ENCODE measurements at places on chromosomes 3 and 15.
A peak's percentile ranks its signal among the peaks of the same experiment; 100 is the strongest.

DNA sequence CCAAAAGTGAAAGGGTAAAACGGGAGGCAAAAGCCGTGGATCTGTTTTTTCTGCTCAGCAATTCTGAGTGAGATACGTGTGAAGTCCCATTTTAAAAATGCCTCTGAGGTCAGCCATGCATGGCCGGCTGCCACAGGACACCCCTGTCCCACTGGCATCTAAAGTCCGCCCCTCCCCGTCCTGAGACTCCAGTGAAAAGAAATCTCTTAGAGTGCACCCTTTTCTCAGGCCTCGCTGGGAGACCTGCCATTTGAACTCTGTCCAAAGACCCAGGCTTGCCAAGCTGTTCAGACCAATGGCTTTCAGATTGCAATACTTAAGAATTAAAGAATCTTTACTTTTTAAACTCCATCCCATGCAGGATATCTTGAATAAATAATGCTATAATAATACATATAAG, 61.0 kb upstream of the SLC24A5 start:
- peak; percentile 26 for DNase-seq

DNA sequence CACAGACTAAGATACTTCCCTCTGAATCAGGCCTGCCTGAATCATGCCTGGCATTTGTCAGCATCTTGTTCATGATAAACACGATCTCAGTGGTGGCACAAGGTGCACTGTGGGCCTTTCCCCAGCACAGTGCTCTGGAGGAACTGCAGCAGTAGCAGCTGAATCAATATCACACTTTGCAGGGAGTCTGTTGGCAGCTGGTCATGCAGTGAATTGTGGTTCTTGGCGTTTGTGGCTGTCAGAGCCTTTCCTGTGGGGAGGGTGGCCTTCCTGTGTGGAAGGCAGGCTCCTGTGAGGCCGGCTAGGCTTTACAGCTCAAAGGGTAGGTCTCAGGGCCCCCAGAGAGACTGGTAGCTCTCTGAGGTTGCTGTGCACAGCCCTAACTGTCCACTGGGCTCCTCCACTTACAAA, 54.4 kb upstream of the TLE3 start:
- DNase-seq = no peak

DNA sequence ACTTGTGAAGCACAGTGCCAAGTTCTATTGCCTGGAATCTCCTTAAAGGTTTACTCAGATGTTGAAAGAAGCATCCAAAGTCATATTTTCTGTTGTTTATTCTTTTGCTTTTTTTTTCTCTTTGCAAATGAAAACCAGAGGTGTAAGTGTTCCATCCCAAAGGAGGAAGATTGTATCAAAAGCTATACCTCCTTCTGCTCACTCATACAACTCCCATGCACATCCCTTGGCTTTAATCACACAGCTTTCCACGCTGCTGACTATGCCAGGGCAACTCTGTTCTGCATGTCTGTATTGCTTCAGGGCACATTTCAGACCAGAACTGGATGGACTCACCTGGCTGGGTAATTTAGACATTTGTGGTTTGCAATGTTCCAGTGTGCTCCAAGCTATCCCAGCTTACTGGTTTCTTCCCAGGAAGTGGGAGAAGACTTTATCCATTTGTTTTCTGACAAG, 399.6 kb upstream of the TBL1XR1 start:
- DNase-seq = peak; percentile 80

GRCh38 chr15:80560601-80561400, 134.3 kb upstream of the ABHD17C start:
- DNase-seq = no peak

- DNase-seq = no peak
These were observed 936.1 kb upstream of the NR2F2 start for GRCh38 chr15:95394186-95395067.

- DNase-seq = no peak
These were observed 124.5 kb downstream of the SUCLG2 start for GRCh38 chr3:67529915-67530314.

DNA sequence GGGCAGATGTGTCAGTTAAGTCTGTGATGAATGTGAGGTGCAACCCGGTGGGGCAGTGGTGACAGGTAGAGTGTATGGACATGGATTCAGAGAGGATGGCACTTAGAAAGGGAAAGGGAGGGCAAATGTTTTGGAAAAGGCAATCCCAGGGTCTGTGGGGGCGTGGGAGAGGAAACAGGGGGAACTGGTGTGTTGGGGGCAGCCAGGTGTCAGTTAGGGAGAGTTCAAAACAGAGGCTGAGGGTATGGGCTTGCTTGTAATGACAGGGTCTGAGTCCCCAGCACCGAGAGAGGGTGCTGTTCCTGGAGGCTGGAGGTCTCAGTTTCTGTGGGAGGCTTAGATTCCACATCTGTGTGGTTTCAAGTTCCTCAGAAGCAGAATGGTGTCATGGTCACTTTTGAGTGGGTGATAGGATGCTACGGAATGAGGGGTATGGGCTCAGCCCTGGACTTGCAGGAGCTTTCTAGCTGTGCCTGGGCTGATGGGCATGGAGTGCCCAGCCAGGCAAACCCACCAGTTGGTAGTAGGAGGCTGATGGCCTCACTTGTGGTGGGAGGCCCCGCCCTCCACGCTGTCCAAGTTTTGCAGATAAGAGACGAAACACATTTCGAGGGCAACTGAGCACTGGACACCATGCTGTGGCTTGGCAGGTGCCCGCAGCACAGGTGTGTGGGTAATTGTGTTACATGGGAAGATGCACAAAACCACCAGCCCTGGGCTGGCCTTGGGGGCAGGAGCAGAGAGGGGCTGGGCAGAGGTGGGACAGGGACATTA, 209.4 kb downstream of the RPLP1 start:
- DNase-seq = no peak

- DNase-seq = no peak
These were observed 67.1 kb upstream of the CHD2 start for GRCh38 chr15:92833106-92833433.

GRCh38 chr3:119380697-119381096, 82.7 kb downstream of the TMEM39A start:
- no peak for DNase-seq

GRCh38 chr3:47394140-47394870, 13.5 kb downstream of the PTPN23 start:
- DNase-seq = no peak

GRCh38 chr3:113285741-113286140, 74.4 kb downstream of the BOC start:
- DNase-seq = peak; percentile 48

DNA sequence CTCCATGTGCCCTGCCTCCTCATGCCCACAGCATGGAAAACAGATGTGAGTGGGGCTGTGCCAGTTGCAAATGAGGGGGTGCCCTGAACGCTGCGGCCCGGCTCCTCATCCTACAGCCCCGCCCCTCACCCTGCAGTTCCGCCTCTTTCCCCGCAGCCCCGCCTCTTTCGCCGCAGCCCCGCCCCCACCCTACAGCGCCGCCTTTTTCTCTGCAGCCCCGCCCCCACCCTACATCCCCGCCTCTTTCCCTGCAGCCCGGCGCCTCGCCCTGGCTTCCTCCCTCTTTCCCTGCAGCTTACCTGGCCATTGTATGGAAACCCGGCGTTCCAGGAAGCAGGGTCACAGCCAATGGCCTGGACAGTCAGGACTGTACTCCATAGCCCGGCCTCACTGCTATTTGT, 284.9 kb downstream of the TLE3 start:
- DNase-seq = no peak

DNA sequence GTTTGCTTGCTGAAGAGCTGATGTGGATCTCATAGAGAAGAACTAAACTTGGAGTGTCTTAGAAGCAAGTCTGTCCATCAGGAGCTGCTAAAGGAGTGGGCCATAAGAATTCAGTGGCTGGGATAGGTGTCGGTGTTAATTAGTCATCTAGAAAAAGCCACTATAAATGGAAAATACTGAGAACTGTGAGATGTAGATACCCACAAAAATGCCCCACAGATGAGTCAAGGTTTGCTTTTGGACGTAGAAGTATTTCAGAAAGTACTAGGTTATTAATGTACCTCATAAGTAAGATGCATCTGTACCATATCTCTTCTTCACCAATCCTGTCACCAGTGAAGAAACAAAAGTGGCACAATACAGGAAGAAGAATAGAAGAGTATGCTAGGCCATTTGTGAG, 530.9 kb upstream of the TGFBR2 start:
- DNase-seq = no peak

- no peak for DNase-seq
These were observed 317.3 kb upstream of the CFAP20DC start for GRCh38 chr3:59367150-59367549.

- DNase-seq = peak; percentile 25
These were observed 131.7 kb downstream of the TNIK start for GRCh38 chr3:171328419-171329082.

- peak; percentile 10 for DNase-seq
These were observed 37.3 kb downstream of the ABCC5 start for GRCh38 chr3:183980403-183980802.

DNA sequence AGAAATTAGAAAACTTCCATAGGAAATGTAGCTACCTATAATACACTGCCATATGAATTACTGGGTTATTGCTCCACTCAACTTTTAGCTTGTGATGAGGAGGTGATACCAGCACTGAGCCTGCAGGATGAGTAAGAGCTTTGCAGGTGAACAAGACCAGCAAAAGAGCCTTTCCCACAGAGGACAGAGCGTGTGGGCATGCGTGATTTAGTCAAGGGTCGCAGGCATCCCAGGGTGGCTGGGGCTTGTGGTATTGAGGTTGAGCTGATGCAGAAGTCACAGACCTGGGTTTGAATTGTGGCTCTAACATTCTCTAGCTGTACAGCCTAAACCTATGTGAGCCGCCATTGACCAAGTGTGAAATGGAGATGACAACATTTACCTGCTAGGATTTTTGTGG, 5.6 kb downstream of the NRROS start:
- no peak for DNase-seq

DNA sequence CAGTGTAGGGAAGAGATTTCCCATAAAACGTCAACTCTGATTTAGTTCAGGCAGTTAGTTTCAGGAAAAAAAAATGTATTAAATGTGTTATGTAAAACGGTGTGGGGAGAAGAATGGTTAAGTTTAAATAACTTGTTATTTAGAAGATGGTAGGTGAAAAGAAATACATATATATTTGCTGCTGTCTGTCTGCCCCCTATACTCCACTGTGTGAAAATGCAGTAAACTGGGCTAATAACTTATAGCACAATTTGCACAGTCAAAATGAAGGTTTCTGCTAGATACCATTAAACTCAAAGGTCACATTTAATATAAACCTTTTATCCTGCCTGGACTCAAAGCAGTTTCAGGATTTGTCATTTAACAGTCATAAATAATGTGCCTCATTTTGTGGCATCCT, 515.0 kb downstream of the FGF12 start:
- DNase-seq = no peak

GRCh38 chr15:81056304-81056703, 55.6 kb downstream of the TLNRD1 start:
- no peak for DNase-seq

GRCh38 chr3:15657016-15657415, 55.5 kb downstream of the BTD start:
- no peak for DNase-seq

- DNase-seq = peak; percentile 79
These were observed 138.8 kb upstream of the HACD2 start for GRCh38 chr3:123723522-123724168.

DNA sequence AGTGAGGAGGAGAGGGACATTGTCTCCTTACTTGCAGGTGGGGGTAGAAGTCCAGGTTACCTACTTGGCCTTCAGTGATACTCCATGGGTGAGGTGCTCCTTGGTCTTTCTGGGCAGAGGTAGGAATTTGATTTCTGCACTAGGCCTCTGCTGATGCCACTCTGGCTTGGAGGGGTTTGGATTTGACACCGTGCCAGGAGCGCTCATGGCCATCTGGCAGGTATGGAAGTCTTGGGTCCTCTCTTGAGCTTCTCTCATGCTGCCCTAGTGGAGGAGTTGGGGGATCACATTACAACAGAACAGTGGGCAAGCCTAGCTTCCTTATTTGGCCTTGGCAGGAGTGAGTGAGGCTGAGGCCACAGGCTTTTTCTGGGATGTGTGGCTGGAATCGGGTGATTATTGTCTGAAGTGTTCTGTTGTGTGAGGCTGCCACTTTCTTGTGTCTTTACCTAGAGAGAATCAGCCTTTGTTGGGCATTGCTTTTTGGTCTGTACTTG, 525.0 kb downstream of the GABRG3 start:
- DNase-seq = no peak

DNA sequence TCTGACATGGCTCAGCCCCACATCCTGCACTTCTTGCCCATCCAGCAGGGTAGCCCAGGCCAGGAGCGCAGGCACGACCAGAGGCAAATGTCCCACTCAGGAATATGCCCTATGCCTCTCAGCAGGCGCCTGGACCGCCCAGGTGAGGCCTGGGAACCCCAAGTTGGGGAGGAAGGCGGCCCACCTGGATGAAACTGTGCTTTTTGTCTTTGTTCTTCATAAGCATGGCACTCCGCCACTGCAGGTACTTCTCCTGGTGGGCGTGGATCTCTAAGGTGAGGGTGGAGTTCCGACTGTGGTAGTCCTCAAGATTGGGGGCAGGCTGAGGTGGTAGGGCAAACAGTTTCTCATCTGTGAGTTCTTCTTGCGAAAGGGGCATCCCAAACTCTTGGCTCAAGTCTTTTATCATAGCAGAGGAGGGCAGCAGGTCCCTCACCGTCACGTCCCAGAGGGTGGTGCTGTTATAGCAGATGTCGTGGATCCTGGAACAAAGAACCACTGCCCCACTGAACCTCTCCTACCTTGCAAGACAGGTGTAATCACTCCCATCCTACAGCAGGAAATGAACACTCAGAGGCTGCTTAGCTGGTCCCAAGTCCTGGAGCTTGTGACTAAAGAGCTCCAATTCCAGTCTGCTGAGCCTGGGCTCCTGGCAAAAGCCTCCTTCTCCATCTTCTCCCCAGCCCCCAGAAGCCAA, 53.2 kb downstream of the ACAD9 start:
- no peak for DNase-seq

GRCh38 chr15:75836959-75837334, 6.3 kb upstream of the UBE2Q2 start:
- DNase-seq = peak; percentile 84

- DNase-seq = peak; percentile 63
These were observed 56.3 kb downstream of the CORO2B start for GRCh38 chr15:68635141-68635540.

DNA sequence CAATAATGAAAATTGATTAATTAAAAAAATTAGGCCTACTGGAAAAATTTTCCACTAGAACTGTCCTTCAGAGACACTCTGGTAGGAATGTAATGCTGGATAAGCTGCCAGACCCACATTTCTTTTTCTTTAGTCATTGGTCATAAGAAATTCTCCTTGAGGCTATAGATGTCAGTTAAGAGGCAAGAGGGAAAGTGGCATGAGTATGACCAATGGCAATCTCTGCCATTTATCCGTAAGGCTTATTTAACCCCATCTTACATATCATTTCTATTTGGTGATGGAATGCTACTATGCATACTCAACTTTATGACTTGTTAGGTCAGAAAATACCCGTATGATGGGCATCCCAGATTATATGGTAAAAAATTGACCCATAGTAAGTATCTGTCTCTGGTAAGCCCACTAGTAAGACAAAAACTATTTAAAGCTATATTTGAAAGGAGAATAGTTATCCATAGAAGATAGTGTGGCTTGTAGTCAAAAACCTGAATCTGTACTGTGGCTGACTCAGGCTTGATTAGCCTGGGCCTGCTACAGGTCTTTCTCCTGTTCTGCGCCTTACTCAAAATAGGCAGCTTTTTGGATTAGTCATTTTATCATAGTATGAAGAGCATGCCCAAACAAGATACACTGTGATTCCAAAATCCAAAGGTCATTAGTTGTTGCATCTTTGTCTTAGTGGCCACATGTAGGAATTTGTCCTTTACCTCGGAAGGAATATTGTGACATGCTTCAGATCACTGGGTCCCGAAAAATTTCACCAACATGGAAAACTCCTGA, 314.7 kb downstream of the PYDC2 start:
- DNase-seq = peak; percentile 44

- no peak for DNase-seq
These were observed 65.4 kb downstream of the OXSM start for GRCh38 chr3:25855266-25855784.

- no peak for DNase-seq
These were observed 67.0 kb upstream of the FBN1 start for GRCh38 chr15:48712546-48712945.
